ENCODE measurements at places on chromosomes 4 and X. TPM values are rescaled to one million over a fixed set of nuclear protein-coding genes. Genes with fewer than 3 reads are reported as not detected.

ZDHHC15 gene
- total RNA-seq = 4.3 TPM

TCEAL2 gene
- 12.3 TPM for total RNA-seq

MAGEA1 gene
- total RNA-seq = not detected

DNA sequence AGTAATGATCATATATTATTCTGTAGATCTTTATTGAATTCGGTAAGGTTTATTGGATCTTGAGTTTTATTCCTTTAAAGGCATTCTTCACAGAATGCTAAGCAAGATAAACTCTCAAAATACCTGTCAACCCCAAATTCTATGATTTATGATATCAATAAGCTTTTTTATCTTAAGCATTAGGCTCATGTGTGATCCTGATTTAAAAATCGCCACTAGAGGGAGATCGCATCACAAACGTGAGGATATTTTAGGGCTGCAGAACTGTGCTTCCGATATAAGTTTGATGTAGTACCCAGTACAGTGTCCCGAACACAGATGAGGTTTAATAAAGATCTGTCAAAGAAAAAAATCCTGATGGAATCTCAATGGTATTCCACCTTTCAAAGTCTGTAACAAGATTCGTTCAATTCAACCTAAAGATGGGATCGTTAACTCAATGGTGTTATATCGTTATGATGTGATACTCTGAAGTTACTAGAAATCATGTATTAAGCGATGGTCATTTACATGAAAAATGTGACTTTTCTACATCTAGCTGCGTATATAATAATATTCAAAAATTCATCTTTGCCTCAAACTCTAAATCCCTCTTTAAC, 169.0 kb downstream of the CORIN start:
- no peaks in the 10 kb centered on the region for H3K36me3 ChIP-seq
- no peak overlapping the region for H3K4me3 ChIP-seq
- H3K27me3 ChIP-seq = no peaks in the 10 kb centered on the region
- H3K4me1 ChIP-seq = 0 out of 2 replicates have a peak, but pooled peaks cover 6% of the 10 kb centered on the region

GRCh38 chr4:128770807-128771206, 38.7 kb upstream of the JADE1 start:
- H3K36me3 ChIP-seq = no peaks in the 10 kb centered on the region
- no peak for DNase-seq
- H3K4me1 ChIP-seq = no peaks in the 10 kb centered on the region
- no peaks in the 10 kb centered on the region for H3K27me3 ChIP-seq
- H3K4me3 ChIP-seq = no peak overlapping the region
- H3K27ac ChIP-seq = no peak overlapping the region
